ENCODE measurements at places on chromosomes 5 and 9.

DNA sequence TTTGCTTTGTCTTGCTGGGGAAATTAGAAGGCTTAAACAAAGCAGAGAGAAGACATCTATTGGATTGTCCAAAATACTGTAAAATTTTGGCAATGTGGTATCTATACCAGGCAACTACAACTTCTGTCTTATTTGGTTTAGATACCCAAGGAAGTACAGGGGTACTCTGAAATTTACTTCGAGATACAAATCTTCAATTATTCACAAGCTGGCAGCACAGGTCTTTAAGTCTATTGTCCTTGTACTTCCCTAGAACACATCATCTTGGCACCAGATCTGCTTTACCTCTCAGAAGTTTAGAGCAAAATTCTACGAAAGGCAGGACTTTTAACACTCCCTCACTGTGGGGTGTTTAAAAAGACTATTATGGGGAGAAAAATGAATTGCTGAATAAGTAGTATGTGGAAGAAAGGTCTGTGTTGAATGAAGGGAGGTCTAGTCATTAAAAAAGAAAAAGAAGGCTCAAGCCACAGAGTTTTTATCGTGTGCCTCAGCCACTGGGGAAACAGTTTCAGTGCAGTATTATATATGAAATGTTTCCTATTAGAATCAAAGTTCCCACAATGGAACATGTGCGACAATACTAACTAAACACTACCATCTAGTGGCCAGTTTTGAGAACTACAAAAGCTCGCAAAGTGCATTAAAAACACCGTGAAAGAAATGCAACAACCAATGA is 93.7 kb downstream of the PDE4D start:
- DNase-seq = peak; percentile 50

DNA sequence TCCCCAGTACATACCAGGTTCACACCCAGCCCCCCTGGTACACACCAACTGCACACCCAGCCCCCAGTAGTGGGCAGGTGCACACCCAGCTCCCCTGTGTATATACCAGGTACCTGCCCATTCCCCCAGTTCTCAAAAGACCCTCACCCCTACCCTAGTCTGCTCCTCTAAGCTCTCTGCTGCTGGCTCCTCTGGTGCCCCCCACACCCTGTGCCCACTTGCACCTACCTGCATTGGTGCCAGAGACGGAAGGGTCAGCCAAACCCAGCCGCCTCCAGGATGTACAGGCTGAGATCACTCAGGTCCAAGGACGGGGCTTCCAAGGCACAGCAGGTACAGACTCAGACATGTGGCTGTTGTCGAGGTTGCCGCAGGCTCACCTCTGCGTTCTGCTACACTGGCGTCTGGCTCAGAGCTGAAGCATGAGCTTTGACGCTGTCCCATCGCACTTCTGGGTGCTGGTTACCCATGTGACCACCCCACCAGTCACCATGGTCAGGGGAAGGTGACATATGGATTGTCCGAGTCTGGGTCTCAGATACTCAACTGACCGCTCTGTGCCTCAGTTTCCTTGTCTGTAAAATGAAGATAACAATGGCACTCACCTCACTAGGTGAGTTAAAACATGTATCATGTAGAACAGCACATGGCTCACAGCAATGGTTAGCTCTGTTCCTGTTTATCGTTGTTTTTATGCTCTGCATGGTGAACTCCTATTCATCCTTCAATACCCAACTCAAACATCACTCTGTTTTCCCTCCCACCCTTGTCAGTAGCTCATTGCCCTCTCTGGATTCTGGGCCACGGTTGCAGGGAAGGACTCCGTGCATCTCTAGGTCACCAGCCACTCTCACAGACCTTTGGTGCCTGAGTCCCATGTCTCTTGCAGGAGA is 45.3 kb upstream of the SUSD3 start:
- DNase-seq = no peak

DNA sequence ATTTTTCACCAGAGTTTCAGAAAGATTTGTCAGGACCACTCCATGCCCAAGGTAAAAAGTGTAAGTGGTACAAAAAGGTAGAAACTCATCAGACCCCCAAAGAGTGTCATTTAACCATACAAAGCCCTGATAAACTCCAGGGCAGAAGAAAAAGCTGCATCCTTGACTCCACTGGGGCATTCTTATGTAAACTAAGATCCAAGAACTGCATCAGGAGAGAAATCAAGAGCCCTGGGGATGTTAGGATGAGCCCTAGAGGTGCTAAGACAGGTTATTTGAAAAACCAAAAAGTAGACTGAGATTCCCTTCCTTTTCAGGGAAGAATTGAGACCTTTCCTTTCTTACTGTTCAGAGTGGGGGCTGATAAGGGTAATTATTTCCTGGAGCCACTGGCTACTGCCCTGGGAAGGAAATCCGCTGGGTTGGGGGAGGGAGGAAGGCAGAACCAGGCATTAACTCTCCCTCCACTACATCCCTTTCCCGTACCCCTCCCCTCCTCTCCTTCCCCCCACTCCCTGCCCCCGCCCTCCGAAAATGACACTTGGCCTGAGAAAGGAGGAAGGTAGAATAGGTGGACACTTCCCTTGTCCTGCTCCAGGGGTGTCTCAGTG is 54.7 kb downstream of the FXN start:
- DNase-seq = no peak

- no peak for DNase-seq
Observed at GRCh38 chr5:6236858-6237481, 141.4 kb downstream of the MED10 start.

- no peak for DNase-seq
Observed at GRCh38 chr9:124139001-124139400, 118.7 kb upstream of the NEK6 start.

DNA sequence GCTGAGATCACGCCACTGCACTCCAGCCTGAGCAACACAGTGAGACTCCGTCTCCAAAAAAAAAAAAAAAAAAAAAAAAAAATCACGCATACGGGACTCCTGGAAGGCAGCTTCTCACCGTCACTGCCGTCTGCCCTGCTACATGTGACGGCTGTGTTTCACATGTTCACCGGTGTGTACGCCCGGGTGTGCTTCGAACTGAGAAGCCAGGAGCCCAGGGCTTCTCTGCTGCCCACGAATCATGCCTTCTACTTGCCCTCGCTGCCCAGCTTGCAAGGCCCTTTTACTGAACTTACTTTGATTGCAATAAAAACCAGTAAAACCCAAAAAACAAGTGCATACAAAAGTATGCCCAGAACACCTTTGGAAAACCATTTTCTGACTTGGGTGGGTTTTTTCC is 5.8 kb upstream of the NKD2 start:
- DNase-seq = no peak

DNA sequence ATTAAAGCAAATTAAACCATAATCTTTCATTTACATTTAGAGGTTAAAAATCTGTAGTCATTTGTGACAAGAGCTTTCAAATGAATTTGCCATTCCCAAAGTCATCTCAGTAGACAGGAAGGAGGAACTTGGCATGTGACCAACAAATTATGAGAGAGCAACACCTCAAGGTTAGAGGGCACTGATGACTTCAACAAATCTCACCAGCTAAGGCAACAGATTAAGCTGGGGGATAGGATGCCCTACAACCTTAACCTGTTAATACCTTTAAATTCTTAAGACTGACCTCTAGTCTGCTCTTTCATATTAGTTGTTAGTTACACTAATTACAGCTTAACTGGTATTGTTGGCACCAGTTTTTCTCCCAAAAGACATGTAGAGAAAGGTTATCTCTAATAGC is 18.4 kb downstream of the POU5F2 start:
- peak; percentile 51 for DNase-seq

DNA sequence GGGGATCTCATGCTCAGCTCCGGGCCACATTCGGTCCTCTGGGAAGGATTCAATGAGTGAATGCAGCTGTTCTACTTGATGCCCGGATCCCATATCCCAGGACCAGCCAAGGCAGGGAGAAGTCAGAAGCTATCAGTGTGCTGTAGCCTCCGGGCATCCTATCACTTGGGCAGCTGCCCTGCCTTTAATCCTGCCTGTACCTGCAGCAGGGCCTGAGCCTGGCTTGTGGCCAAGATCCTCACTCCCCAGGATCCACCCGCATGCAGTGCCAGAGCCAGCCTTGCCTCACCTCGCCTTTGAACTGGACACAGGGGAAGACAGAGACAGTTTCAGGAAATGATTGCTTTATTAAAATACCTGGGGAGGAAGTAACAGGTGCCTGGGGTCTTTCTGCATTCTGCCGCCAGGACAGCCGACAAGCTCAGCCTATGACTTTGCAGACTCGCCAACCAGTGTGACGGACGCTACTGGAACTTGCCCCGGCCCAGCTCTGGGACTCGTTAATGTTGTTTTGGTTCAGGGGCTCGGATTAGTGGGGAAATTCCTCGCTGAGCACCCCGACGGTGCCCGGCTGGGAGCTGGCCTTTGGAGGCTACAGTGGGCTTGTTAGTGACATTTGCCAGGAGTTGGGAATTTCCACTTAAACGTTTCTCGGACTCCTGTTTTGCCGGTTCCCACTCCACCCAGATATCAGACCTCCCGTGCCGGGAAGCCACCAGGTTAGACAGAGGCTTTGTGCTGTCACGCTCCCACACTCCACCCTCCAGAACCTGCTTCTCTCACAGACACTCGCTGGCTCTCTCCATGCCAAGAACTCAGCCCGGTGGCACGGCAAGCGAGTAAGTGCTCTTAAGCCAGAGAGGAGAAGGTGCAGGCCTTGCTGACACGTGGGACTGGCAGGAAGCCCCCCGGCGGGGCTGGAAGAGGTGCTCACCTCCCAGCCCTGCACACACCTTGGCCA is 721 bp downstream of the PTGES start:
- no peak for DNase-seq

DNA sequence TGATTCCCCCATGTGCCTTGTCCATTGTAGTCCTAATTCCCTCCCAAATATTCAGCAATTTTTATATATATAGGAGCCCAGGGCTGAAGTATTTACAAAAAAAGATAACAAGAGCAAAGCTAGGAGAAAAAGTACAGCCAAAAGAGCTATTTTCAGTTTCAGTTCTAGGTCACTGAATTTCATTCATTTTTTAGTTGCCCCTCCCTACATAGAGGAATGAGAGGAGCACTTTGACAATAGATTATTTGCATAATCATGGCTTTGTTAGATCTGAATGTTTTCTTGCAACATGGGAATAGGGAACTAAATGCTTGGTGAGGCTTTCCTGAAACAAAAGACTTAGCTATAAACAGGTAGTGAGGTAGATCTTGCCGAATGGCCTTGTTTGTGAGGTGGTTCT is 15.3 kb upstream of the F2RL2 start:
- DNase-seq = no peak

- DNase-seq = no peak
Observed at GRCh38 chr5:135018457-135018856, 15.6 kb downstream of the PITX1 start.

DNA sequence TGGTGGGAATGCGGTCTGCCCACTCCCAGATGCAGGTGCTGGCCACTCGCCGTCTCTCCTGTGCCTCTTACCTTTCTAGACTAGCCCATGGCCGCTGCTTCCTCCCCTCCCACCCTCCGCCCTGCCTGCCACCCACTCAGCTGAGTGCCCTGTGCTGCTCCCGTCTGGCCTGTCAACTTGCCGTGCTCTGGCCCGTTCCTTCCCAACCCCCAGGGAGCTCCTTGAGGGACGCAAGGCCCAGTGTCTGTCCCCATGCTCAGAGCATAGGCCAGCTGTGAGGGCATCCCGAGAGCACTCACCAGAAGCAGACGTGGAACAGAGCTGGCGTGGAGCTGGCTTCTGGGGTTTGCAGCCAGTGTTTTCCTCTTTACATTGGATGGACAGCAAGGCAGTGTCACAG is 20.2 kb downstream of the HNRNPH1 start:
- no peak for DNase-seq

DNA sequence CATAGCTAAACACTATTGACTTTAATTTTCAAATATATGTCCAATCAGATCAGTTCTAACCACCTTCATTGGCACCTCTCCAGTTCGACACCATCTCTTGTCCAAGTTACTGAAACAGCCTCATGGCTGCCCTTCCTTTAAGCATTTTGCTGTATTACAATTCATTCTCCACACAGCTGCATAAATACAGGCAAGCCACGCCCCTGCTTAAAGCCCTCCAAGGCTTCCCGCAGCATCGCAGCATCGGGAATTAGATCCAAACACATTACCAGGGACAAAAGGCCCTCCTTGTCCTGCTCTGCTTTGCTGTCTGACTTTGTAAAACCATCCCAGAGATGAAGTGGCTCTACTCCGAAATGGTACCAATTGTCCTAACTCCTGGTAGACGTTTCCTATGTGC is 75.1 kb upstream of the RAI14 start:
- no peak for DNase-seq

DNA sequence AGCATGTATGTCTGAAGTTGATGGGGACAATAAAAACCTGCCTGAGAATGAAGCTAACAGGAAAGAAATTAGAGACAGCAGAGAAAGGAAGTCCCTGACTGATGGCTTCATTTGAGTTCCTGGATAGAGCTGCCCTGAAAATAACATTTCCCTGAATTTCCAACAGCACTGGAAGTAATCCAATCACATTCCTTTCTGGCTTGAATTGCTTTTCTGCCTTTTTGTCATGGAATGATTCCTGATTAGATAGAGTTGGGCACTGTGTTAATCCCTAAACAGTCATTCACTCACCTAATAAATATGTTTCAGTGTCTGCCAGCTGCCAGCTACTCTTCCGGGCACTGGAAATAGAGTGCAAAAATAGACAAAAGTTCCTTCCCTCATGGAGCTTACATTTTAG is 30.0 kb upstream of the SH3RF2 start:
- no peak for DNase-seq

DNA sequence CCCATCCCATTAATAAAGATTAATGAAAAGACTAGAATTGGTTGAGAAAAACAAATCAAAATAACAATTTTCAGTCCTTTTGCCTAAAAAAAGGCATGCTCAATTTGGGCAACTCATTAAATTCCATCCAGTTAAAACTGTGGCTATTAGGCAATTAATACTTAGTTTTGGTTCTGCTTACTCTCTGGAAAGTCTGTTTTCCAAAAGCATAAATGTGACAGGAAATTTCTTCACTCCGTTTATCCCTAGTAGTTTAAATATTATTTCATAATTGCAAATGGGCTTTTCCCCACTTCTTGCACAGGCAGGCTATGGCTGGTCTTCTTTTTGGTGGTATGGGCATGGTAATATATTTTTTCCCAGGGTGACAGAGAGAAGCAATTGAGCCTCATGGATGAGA is 373.3 kb upstream of the KLF4 start:
- DNase-seq = no peak

GRCh38 chr9:38406476-38407186 is 14.1 kb downstream of the ALDH1B1 start:
- no peak for DNase-seq

DNA sequence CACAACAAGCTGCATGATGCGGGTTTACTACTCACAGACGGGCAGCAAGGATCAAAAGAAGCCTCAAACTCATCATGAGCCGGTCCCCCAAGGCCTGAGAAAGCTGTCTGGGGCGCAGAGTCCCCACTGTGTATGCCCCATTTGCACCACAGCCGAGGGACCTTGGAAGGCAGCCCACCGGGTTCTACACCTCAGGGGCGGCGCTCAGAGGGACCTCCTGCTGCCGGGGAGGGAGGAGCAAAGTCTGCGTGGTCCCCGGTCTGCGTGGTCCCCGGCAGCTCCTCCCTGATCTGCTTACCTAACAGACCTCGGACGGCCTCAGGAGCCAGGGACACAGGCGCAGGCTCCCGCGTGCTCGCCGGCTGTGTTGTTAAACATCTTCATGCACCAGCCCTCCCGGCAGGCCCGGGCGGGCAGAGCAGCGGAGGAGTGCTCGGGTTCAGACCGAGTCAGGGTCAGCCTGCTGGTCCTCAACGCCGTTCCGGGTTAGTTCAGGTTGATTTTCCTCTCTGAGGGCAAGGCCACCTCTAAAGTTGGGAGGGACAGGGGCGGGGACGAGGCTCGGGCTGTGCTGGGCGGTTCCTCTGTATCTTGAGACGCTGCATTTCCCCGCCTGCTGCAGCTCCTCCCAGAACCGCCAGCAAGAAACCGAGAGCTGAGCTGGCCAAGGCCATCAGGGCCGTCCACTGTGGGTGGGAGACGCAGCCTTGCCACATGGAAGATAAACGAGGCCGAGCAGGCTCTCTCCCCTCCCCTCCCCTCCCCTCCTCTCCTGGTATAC is 74.6 kb downstream of the MRPL36 start:
- peak; percentile 3 for DNase-seq
